Activated CD4-positive, alpha-beta T cell treated with anti-CD3 and anti-CD28 coated beads, Interleukin-2, amount 10 ng/mL, durations not matched to agents 7 days and 5 days (primary cell): ENCODE measurements at places on chromosomes 5 and 9.

GRCh38 chr5:98128271-98128670 lies 645.2 kb upstream of the RGMB start:
- no peak for DNase-seq
- H3K27me3 ChIP-seq, result no peaks in the 10 kb centered on the region
- H3K27ac ChIP-seq, result no peak overlapping the region
- no peaks in the 10 kb centered on the region for H3K4me1 ChIP-seq

GRCh38 chr5:56549096-56549886 lies 266.1 kb upstream of the MAP3K1 start:
- no peaks in the 10 kb centered on the region for H3K36me3 ChIP-seq
- peaks cover 4% of the 10 kb centered on the region for H3K4me1 ChIP-seq
- no peak overlapping the region for H3K4me3 ChIP-seq
- no peaks in the 10 kb centered on the region for H3K27me3 ChIP-seq

DNA sequence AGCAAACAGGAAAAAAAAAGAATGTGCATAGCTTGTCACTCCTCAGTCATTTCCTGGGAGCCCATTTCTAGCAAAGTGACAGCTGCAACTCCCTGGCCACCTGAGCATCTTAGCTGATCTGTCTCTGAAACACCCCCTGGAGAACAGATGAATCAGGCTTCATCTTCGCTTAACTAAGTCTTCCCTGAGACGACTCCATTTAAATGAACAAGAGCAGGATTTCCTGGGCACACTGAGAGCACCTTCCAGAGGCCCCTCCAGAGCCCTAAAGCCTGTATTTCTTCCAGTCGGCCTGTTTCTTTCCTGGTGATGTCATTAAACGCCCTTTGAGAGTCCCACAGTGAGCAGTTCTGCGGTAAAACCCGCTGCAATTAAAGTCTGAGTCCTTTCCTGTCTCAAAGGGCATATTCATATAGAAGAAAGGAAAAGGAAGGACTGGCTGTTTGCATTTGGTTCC lies 13.9 kb downstream of the TGFBI start:
- H3K27ac ChIP-seq, result no peak overlapping the region
- peaks cover 8% of the 10 kb centered on the region for H3K27me3 ChIP-seq
- no peak overlapping the region for H3K4me3 ChIP-seq
- peaks cover 7% of the 10 kb centered on the region for H3K4me1 ChIP-seq
- H3K36me3 ChIP-seq, result no peaks in the 10 kb centered on the region

DNA sequence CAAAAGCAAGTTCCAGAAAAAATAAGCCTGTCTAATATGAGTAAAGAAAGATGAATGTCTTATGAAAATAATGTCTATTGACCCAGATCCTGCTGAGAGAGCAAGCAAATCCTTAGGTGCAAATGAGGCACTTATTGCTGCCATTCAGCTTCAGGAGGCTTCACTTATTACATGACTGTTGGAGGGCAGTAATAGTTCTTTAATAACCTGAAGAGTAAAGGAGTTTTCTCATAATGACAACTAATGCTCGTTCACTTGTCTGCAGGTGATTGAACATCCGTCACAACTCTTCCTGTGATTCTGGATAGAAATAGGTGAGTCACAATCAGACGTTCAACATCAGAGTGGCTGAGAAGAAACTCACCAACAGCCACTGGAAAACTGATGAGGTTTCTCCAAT lies 58.3 kb downstream of the SPOCK1 start:
- no peaks in the 10 kb centered on the region for H3K4me1 ChIP-seq
- DNase-seq, result no peak

- no peak overlapping the region for H3K27ac ChIP-seq
- peaks cover 52% of the 10 kb centered on the region for H3K4me1 ChIP-seq
- H3K27me3 ChIP-seq, result no peaks in the 10 kb centered on the region
- DNase-seq, result no peak
- no peak overlapping the region for H3K4me3 ChIP-seq
Measured at GRCh38 chr5:132096904-132097303, 23.3 kb downstream of the CSF2 start.

DNA sequence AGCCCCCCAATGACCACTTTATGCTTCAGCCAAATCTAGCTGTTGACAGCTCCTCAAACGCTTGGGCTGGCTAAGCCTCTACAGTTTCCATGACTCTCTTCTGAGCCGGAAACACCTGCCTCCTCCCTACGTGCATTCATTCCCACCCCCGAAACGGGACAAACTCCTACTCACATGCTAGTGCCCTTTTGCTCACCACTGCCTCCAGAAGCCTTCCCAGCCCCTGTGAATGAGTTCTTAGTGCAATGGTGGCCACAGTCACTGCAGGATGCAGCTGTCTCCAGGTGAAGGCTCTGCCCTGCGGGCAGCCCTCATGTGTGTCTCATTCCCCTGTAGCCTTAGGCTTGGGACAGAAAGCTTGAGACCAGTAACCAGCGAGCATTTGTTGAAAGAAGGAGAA lies 68.8 kb upstream of the DAB2IP start:
- H3K36me3 ChIP-seq, result no peaks in the 10 kb centered on the region
- no peak overlapping the region for H3K27ac ChIP-seq
- H3K27me3 ChIP-seq, result peaks cover 9% of the 10 kb centered on the region
- H3K4me3 ChIP-seq, result no peak overlapping the region
- DNase-seq, result no peak

- H3K4me1 ChIP-seq, result peaks cover 7% of the 10 kb centered on the region
- H3K27me3 ChIP-seq, result no peaks in the 10 kb centered on the region
Measured at GRCh38 chr9:121141706-121142105, 60.0 kb downstream of the RAB14 start.

DNA sequence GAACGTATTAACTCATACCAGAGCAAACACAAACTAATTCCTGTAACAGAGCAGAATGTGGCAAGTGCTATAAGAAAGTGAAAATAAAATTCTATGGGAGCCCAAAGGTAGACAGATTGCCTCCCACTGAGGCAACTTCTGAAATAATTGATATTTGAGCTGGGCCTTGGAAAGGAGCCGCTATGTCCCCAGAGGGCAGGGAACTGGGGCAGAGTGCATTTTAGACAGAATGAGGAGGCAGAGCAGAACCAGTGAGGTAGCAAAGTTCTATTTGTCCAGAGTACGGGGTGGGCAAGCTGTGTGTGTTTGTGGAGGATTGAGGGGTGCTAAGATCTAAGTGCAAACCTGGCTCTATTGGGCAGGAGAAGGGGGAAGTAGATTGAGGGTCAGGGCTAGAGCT lies 19.8 kb downstream of the CDO1 start:
- peaks cover 5% of the 10 kb centered on the region for H3K4me1 ChIP-seq
- H3K27me3 ChIP-seq, result peaks cover 26% of the 10 kb centered on the region
- no peak for DNase-seq
- H3K36me3 ChIP-seq, result no peaks in the 10 kb centered on the region
- H3K4me3 ChIP-seq, result no peak overlapping the region

DNA sequence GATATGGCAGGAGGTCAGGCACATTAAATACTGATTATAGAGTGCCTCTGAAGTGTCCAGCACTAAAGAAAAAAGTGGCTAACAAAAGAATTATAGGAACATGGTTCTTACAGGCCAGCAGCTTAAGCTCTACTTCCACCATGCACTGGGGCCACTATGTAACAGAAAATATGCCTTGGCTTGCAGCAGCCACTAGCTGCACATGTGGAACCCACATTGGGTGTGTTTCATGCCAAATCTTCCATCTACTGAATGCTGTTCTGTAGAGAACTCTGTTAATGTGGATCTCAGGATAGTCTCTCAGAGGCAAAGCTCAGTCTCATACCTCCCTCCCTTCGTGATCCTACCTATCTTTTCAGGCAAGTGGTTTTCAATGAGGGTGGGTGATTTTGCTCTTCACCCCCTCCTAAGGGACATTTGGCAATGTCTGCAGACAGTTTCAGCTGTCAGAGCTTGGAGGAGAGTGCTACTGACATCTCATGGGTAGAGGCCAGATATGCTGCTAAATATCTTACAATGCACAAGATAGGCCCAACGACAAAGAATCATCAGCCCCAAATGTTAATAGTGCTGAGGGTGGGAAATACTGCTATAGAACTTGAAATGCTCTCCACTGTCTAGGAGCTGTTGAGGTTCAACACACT lies 218.9 kb downstream of the TARS1 start:
- no peaks in the 10 kb centered on the region for H3K4me1 ChIP-seq
- no peaks in the 10 kb centered on the region for H3K27me3 ChIP-seq
- DNase-seq, result no peak

DNA sequence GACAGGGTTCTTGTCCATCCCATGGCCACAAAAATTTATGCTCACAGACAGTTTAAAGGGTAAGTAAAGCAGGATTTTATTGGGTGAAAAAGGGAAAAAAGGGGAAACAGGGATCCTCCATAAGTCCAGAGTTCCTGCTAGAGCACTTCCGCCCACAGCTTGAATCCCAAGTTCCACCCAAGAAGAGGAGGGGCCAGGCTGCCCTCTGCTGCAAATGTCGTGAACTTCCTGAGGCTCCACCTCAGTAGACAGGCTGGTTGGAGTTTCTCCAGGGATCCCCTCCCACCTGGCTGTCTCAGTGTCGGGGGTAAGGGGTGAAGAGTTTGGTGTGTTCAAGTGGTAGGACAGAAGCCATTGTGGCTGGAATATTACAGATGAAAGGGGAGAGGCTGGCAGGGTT lies 275.0 kb upstream of the SGCD start:
- DNase-seq, result no peak
- H3K4me3 ChIP-seq, result no peak overlapping the region
- H3K27ac ChIP-seq, result no peak overlapping the region
- H3K36me3 ChIP-seq, result no peaks in the 10 kb centered on the region
- no peaks in the 10 kb centered on the region for H3K27me3 ChIP-seq

DNA sequence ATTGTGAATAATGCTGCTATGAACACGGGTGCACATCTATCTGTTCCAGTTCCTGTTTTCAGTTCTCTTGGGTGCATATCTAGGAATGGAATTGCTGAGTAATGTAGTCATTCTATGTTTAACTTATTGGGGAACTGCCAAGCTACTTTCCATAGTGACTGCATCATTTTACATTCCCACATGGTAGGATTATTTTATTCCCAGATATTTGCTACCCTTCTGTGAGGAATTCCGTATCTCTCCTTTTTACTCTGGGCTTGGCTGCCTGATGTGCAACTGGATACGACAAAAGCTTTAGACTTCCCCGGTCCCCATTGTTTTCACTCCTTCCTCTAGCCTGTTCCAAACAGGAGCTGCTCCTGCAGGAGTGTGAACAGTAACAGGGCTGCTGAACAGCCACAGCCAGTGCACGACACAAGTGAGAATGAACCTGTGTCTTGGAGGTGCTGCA lies 7.2 kb downstream of the TAS2R1 start:
- H3K4me3 ChIP-seq, result no peak overlapping the region
- no peaks in the 10 kb centered on the region for H3K27me3 ChIP-seq
- no peak for DNase-seq
- H3K4me1 ChIP-seq, result no peaks in the 10 kb centered on the region

- no peaks in the 10 kb centered on the region for H3K4me1 ChIP-seq
- no peak overlapping the region for H3K4me3 ChIP-seq
- DNase-seq, result no peak
- H3K27me3 ChIP-seq, result peaks cover 2% of the 10 kb centered on the region
- H3K27ac ChIP-seq, result no peak overlapping the region
Measured at GRCh38 chr5:171575386-171575785, 155.9 kb downstream of the FGF18 start.

DNA sequence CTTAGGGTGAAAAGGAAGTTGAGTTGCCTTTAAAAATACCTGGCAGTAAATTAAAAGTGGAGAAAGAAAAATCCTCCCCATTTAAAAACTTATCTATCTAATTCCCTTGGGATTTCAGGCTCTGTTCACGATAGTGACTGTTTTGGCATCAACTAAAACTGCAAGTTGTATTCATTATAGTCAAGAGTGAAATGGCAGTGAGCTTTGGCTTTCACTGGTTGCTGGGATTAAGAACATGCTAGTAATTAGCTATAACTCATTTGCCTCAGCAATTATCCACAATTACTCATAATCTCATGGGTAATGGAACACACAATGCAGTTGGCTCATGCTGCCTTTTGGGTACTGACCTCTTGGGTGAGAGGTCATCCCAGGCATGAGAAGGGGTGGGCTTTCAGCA lies 250.1 kb downstream of the GAS1 start:
- H3K4me3 ChIP-seq, result no peak overlapping the region
- DNase-seq, result no peak
- H3K4me1 ChIP-seq, result no peaks in the 10 kb centered on the region
- H3K36me3 ChIP-seq, result no peaks in the 10 kb centered on the region
- H3K27me3 ChIP-seq, result peaks cover 7% of the 10 kb centered on the region

DNA sequence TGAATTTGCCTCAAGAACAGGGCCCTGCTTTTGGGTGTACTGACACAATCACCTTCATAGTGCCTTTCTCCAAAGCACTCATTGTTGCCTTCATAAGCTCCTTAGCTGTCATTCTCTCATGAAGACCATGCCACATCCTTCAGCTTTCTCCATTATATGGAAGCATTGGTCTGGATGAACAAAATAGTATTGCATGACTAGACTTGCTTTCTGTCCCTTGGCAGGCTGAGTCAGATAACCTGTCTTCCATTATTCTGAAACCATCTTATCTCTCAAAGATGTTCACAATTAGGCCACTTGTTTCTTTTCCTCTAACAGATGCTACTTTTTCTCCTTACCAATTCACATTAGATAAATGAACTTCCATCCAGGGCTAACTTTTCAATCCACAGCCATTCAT lies 297.9 kb downstream of the IRX1 start:
- H3K4me3 ChIP-seq, result no peak overlapping the region
- H3K4me1 ChIP-seq, result no peaks in the 10 kb centered on the region
- H3K27ac ChIP-seq, result no peak overlapping the region

GRCh38 chr5:148543727-148544126 lies 110.6 kb downstream of the HTR4 start:
- peaks cover 6% of the 10 kb centered on the region for H3K27me3 ChIP-seq
- H3K27ac ChIP-seq, result no peak overlapping the region
- DNase-seq, result no peak
- H3K4me3 ChIP-seq, result no peak overlapping the region
- no peaks in the 10 kb centered on the region for H3K4me1 ChIP-seq

GRCh38 chr5:606526-607399 lies 5.4 kb upstream of the CEP72 start:
- peaks cover 17% of the 10 kb centered on the region for H3K4me1 ChIP-seq
- no peak overlapping the region for H3K4me3 ChIP-seq
- no peaks in the 10 kb centered on the region for H3K36me3 ChIP-seq
- H3K27ac ChIP-seq, result no peak overlapping the region
- no peaks in the 10 kb centered on the region for H3K27me3 ChIP-seq

DNA sequence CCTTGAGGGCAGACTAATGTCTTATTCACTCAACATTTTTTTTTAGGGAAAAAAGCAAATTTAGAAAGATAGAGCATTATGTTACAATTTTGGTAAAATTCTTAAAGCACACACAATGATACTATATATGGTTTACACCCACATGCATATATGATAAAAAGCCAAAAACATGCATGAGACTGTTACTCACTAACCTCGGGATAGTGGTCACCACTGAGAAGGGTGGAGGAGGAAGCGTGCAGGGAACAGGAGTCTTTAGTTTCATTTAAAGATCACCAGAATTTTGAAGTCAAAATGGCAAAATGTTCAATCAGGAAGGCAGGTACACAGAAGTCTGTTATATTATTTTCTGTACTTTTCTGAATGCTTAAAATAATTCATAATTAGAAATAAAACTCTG lies 9.2 kb downstream of the ARL15 start:
- H3K4me1 ChIP-seq, result peaks cover 16% of the 10 kb centered on the region
- no peak for DNase-seq
- no peak overlapping the region for H3K27ac ChIP-seq
- H3K4me3 ChIP-seq, result no peak overlapping the region
- no peaks in the 10 kb centered on the region for H3K36me3 ChIP-seq
